Metanephros (tissue), 2 donors: ENCODE measurements at places on chromosomes 2 and 18. TPM values are rescaled to one million over a fixed set of nuclear protein-coding genes. Genes with fewer than 3 reads are reported as not detected.

SERPINB13 gene
- total RNA-seq, result not detected

CTDSP1 gene
- total RNA-seq, result 126 TPM

CFAP65 gene
- 0.23 TPM for total RNA-seq

SERPINB12 gene
- not detected for total RNA-seq

SANBR gene
- 13.1 TPM for total RNA-seq

IL36A gene
- total RNA-seq, result not detected

ZAP70 gene
- 4.3 TPM for total RNA-seq

CDH2 gene
- total RNA-seq, result 37.9 TPM

KLHL29 gene
- 11.2 TPM for total RNA-seq

CRACDL gene
- 4.6 TPM for total RNA-seq

EFHD1 gene
- total RNA-seq, result 30.4 TPM

LYPD1 gene
- 57.0 TPM for total RNA-seq
